Astrocyte (in vitro differentiated cells and primary cell): ENCODE measurements at places on chromosomes 16 and 17.

GRCh38 chr16:82756283-82756599 is 129.5 kb downstream of the CDH13 start:
- DNase-seq, result peak; percentile 57

DNA sequence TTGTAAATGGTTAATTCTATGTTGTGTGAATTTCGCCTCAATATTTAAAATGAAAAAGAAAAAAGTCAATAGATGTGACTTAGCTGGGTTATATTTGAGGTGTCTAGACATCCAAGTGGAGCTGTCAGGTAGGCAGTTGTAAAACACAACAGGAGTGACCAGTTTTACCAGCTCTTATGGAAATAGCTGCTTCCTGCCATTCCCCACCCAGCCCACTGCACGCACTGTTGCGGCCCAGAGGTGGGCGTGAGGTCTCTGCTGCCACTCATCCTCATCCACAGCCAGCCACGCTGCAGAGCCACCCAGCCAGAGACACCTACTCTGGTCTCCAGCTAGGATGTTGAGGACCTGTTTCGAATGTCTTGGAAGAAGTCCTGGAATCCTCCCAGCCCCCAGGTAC is 3.4 kb upstream of the CARD14 start:
- DNase-seq, result no peak

DNA sequence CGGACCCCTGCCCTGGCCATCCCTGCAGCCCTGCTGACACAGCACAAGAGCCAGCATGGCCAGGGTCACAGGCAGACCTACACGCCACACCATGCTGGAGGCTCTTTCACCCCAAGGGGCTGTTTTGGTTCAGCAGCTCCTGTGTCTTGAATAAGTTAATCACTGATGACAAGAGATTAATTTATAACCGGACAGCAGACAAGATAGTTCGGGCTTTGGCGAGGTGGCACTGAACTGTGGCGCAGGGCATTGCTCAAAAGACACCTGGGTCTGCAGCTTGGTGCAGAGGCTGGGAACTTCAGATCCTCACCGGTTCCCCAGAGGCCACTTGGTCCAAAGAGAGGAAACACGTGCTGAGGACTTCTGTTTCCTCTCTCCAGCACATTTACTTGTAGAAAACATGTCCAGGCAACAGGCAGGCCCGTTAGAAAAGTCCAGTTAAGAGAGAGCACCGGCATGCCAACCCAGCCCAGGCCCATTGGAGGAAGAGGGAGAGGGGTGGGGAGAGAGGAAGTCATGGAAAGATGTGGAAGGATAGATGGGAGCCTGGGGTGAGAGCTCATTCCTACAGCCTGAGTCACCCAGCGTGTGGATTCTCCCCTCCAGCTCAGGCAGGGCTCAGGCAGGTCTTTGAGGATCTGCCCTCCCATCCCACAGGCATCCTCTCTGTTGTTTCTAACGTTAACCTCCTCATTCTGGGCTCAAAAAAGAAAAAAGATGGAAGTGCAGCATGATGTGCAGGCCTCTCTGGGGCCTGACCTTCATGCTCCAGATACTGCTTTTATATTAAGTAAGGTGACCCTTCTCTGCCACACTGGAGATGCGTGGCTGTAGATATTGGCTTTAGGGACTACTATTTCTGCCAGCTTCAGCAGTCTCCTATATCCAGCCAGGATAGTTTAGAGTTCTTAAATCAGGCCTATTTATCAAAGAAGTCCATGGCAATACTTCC is 80.0 kb upstream of the HNF1B start:
- peak; percentile 89 for DNase-seq

- no peak for DNase-seq
Measured at GRCh38 chr17:80793421-80793820, 198.2 kb upstream of the CHMP6 start.

DNA sequence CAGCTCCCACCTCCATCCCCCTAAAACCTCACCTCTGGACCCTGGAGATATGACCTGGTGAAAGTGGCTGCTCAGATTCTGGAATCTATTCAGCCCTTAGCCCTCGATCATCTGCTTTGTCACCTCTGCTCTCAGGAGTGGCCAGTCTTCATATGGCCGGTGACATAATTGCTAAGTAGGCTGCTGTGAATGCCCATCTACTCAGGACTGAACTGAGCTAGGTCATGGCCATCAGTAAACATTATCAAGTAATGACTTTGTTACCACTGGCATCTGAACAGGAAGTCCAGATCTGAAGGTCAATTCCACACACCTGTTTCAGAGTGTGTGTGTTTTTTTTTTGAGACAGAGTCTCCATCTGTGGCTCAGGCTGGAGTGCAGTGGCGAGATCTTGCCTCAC is 78.6 kb downstream of the CDK5R1 start:
- no peak for DNase-seq

- DNase-seq, result no peak
Measured at GRCh38 chr16:4691666-4692412, 1.5 kb upstream of the NUDT16L1 start.

GRCh38 chr17:50631908-50632571 is 2.6 kb upstream of the ABCC3 start:
- no peak for DNase-seq

DNA sequence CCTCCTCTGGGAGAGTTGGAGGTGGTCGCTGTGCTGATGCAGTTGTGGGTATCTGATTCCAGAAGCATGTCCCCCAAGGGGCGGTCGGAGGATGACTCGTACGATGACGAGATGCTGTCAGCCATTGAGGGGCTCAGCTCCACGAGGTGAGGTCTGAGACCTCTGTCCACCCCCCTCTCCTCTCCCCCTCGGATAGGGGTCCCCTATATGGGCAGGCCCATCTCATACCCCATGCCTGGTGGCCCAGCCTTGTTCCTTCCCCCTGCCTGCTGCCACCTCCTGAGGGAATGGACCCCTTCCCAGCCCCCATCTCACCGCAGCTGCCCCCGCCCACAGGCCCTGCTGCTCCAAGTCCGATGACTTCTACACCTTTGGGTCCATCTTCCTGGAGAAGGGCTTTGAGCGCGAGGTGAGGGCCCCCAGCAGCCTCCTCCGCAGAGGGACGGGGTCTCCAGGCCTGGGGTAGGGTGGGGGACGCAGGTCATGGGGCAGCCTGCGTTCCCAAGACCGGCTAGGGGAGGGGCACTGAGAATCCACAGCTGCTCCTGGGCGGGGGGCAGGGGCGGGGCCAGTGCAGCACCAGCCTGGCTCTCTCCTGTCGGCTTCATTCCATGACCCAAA is 39.2 kb downstream of the ADCY7 start:
- DNase-seq, result no peak

- DNase-seq, result no peak
Measured at GRCh38 chr16:57349212-57350031, 9.2 kb upstream of the CCL22 start.

GRCh38 chr17:59779521-59779920 is 72.1 kb downstream of the VMP1 start:
- no peak for DNase-seq

DNA sequence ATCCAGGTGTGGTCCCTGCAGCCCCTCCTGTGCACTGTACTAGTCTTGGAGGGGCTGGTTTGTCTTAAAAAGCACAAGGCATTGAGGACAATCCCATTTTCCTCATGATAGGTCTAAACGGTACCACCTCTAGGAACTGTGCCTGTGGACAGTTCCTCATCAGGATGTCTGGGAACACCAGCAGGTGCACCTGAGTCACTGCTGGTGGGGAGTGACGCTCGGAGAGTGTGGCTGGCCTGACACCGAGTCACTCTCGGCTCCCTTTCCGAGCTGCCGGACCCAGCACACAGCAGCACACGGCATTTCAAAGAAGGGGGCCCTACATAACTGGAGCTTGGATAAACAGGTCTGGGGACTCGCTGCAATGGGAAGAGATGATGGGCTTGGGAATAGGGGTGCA is 25.6 kb downstream of the LRRC75A start:
- DNase-seq, result no peak

DNA sequence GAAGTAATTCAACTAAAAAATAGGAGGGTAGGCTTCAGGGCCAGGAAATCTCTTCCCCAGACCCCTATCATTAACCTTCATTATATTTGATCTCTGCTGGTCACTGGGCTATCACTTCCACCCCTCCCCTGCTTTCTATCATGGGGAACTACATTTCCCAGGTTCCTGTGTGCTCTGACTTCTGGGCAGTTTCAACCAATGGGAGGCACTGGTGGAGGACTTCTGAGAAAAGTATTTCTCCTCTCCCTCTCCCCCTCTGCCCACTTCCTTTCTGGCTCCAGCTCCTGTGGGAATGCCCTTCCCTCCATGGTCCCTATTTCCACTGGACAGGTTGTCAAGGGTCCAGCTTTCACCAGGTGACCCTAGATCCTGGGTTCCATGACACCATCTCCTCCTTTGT is 364.4 kb downstream of the C16orf95 start:
- DNase-seq, result no peak

DNA sequence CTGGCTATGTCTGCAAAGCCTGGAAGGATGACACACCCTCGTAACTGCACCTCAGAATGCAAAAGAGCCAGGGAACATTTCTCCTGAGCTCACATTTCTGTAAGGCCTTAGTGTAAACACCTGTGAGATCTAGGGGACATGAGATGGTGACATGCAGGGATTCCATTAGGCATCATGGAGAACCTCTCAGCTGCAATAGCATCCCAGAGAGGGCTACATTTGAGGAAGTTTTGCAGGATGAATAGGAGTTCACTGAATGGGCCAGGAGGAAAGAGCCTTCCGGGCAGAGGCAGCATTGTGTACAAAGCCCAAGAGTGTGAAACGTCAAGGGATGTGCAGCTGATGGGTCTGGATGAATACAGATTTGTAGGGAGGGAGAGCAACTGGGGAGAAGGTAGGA is 223.0 kb upstream of the RPL38 start:
- no peak for DNase-seq

GRCh38 chr17:30554839-30555751 is 77.9 kb downstream of the GOSR1 start:
- DNase-seq, result no peak

DNA sequence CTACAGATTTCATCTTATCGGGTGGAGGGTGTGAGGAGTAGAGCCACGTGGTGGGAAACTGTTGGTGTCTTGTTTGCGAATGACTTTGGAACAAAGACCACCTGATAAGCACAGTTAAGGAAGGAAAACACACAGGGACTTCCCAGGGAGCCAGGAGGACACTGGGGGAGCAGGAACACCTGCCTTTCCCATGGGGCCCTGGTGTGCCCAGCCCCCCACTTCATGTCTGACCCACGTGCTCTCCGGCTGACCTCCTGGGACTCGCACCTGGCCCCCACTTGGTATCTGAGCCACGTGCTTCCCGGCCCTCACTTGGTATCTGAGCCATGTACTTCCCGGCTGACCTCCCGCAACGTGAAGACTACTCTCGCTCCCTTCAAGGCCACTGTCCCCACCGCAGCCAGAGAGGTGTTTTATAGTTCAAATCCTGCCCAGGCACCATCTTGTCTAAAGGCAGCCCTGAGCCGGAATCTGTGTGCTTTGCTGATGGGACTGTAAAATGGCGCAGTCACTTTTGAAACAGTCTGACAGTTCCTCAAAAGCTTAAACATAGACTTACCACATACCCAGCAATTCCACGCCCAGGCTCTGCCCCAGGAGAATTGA is 5.4 kb upstream of the CSNK1D start:
- no peak for DNase-seq

- DNase-seq, result no peak
Measured at GRCh38 chr16:12199524-12199923, 223.0 kb downstream of the SNX29 start.

DNA sequence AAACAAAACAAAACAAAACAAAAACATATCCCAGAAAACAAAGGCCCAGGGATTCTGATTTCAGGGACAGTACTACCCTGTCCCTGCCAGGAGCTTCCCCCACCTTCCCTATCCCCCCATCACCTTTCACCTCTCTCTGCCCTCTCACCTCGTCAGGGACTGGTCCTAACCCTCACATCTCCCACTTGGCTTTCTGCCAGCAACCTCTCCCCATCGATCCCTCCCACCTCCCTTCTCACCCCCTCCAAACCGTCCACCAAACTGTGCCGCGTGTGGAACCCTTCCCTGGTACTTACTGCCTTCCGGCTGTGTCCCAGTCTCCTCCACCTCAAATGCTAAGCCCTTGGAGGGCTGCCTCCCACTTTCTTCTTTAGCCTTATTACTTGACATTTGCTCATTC is 36.4 kb downstream of the TMEM186 start:
- DNase-seq, result no peak

DNA sequence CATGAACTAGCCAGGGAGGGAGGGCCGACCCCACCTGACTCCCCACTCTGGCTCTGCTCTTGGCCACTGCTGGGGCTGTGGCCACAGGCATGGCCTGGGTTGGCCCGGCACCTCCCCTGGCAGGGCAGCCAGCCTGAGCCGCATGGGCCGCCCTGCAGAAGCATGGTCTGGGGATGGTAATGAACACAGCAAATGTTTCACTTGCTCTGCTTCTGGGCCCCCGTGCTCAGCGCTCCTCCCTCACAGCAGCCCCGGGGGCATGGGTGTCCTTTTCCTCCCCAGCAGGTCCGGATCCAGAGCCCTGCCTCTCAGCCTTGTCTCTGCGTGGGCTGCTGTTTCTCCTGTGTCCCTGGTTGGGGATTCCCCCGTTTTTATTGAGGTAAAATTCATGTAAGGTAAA is 30.9 kb upstream of the KCNJ12 start:
- DNase-seq, result no peak

DNA sequence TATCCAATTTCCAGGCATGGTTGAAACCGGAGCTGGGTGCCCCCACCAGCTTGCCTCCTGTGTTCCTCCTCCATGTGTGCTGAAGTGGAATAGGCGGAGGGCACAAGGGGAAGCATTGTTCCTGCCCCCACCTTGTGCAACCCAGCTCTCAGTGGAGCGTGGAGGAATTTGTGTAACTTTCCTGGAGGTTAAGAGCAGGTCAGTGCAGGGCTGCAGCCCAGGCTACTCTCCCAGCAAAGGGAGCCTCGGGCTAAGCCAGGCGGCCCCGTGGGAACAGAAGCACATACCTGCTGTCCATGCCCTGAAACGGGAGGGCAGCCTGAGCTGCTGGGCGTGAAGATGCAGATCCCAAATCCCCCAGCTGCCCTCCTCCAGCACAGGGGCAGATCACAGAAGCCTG is 158.8 kb upstream of the LHX1 start:
- no peak for DNase-seq

- DNase-seq, result peak; percentile 20
Measured at GRCh38 chr17:43545383-43545632, 832 bp downstream of the ETV4 start.

- no peak for DNase-seq
Measured at GRCh38 chr17:47246120-47246519, 7.5 kb upstream of the ITGB3 start.
